Aorta (tissue), 5 donors: ENCODE measurements at places on chromosomes 11 and 22. TPM values are rescaled to one million over a fixed set of nuclear protein-coding genes. Genes with fewer than 3 reads are reported as not detected.

Gene NLRP6
- total RNA-seq, result 0.66 TPM

DNA sequence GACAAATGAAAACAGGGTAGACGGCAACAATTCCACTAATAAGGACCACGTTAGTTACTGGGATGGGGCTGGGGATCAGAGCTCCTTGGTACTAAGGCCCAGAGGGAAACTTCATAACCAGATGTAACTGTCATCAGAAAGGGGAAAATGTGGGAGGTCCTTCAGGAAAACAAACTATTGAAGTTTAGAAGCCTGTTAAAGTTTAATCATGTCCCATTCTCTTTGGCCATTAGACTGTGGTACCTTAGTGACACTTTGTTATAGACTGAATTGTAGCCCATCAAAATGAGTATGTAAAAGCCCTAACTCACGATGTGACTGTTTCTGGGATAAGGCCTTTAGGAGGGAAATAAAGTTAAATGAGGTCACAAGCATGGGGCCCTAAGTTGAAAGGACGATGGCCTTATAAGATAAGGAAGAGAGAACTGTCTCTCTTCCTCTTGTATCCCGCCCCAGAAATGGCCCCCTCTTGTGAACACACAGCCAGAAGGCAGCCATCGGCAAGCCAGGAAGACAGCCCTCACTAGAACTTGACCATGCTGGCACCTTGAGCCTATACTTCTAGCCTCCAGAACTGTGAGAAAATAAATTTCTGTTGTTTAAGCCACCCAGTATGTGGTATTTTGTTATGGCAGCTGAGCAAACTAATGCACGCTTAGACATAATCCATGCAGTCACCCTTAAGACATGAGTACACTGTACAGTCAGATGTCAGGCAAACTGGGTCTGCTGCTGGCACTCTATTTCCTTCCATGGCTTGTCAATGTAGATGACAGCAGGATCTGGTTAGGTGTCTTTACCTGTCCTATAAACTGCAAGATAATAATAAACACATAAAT, 26.9 kb upstream of the USP47 start:
- no peak for DNase-seq

- DNase-seq, result peak; percentile 92
Observed at GRCh38 chr22:30396871-30397655, at the start of gene SEC14L2. Gene SEC14L2 (plus strand): TSS chr22:30397018. CDS start chr22:30397117, 99 bp downstream.

- no peak for DNase-seq
Observed at GRCh38 chr11:113647108-113647507, 59.0 kb downstream of the TMPRSS5 start.

GRCh38 chr11:15468466-15468865, 353.7 kb downstream of the INSC start:
- no peak for DNase-seq
